ENCODE measurements at places on chromosomes 6 and 20.

- no peak for DNase-seq
Observed at GRCh38 chr6:43636308-43636659, 644 bp downstream of the MAD2L1BP start.

DNA sequence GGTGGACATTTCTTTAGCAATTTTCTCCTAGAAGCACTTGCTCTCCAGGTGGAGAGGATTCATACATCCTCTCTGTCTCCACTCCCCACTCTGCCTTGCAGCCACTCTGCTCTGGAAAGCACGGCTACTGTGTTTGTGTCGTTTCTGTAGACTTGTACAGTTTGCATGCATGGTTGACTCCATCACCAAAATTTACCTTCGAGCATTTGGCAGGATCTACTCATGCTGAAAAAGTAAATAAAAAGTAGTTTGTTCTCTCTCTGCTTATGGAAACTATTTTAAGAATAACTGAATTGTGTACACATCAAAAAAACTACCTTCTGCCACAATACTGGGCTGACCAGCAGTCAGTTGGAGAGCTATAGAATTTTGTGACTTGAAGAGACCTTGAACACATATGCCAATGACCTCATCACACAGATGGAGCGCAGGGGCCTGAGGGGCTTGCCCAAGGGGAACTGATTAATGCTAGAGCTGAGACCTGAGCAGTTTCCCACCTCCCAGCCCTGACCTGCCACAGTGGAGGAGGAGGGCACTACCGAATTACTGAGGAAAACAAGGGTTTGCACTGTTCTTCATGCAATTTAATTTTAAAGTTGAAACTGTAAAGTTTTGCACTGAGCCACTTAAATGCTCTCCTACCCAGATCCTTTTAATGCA lies 33.7 kb upstream of the FOXQ1 start:
- no peak for DNase-seq

- DNase-seq = no peak
Observed at GRCh38 chr6:42390228-42390934, 61.3 kb downstream of the TRERF1 start.

DNA sequence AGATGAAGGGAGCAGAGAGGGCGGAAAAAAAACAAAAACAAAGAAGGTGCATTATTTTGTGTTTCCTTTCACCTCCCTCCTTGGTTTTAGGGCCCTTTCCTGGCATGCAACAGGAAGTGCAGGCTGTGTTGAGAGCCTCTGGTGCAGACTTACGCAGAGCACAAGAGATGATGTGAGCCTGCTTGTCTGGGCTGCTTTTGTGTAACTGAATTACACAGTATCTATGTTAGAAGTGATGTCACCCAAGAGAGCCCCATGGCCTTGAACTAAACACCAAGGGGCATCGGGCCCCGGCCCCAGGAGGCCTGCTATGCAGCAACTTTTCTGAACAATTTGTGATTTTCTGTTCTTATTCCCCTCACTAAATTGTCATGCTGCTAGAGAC lies 25.5 kb downstream of the GNAS start:
- DNase-seq = no peak

DNA sequence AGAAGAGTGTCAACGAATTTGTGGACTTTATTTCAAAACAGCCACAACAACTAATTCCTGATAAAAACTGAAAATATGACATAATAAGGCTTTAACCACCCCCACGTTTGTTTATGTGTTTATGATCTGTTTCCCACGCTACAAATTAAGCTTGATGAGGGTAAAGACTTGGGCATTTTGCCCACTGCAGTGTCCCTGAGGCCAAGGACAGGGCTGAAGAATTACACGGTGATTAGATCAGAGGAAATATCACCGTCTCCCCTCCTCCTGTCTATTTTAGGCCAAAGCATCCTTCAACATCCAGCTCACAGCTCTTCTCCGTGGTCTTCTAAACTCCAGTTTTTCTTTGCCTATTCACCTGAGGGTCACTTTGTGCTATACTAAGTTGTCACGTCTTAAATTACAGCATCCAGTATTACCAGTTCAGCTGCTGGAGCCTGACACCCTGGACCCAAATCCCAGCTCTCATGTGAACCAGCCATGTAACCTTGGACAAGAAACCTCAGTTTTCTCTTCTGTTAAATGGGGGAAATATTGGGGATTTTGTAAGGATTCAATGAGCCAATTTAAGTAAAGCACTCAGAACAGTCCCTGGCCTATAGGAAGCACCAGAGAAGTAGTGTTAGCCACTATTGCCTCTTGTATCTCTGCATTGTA lies 15.2 kb upstream of the ARFGEF2 start:
- DNase-seq = no peak

- no peak for DNase-seq
Observed at GRCh38 chr6:11397622-11398450, 139.7 kb upstream of the TMEM170B start.

GRCh38 chr20:46122071-46122470 lies 4.0 kb downstream of the CD40 start:
- no peak for DNase-seq

DNA sequence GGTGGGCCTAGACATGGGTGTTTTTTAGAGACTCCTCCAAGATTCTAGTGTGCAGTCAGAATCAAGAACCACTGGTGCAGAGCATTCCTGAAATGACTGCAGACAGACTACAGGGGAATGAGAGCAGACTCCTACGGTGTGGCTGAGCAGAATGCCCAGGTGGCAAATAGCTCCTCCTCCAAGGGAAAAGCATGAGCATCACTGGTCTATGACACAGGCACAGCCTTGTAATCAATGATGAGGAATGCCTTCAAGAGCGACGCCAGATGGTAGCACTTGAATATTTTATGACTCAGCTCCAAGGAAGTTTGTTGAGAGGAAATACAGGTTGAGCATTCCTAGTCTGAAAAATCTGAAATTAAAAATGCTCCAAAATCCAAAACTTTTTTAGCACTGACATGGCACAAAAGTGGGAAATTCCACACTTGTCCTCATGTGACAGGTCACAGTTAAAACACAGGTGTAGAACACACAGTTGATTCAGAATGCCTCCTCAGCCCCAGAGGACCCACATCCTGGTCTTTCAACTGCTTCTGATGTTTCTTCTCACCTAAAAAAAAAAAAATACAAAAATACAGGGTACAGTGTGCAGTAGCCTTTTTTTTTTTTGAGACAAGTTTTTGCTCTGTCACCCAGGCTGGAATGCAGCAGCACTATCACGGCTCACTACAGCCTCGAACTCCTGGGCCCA lies 10.6 kb upstream of the FAM8A1 start:
- no peak for DNase-seq

DNA sequence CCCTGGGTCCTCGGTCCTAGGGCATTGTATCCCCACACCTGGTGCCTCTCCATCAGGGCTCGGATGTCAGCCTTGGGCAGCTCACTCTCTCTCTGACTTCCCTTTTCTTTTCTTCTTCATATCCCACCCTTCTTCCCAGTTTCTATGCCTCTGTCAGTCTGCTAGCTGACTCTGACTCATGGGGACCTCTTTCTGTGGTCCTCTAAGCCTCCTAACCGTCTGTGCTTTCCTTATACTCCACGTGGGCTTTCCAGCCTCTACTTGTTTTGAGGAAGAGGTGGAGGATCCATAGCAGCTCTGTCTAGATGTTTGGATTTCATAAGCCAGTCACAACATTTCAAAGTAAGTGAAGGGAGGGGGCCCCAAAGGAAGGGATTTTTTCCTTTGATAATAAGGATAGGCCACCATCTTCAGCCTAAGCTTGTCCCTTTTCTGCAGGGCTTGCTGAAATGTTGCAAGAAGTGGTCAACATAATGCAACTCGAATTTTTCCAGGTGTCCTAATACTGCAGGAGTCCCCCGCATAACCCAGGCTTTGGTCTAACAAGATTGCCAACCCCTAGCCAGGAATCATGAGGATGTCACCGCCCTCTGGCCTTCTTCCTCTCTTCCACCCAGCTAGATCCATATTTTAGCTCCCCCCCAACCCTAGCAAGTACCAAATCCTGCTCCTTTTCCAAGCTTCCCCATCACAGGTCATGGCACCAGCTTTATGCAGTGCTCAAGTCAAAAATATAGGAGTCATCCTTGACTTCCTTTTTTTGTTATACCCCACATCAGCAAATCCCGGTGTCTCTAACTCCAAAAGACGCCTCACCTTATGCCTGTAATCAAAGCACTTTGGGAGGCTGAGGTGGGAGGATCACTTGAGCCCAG lies 8.7 kb upstream of the PLTP start:
- DNase-seq = no peak

- DNase-seq = no peak
Observed at GRCh38 chr6:11346516-11346915, 114.0 kb upstream of the NEDD9 start.

GRCh38 chr6:168238159-168238909 lies 81.2 kb downstream of the DACT2 start:
- no peak for DNase-seq

- DNase-seq = no peak
Observed at GRCh38 chr6:26415791-26416190, 13.7 kb downstream of the BTN3A1 start.

All from NCI-H460 (cell line).